Endodermal cell (in vitro differentiated cells): ENCODE measurements at places on chromosomes 12 and 14. TPM values are rescaled to one million over a fixed set of nuclear protein-coding genes. Genes with fewer than 3 reads are reported as not detected.

- no peak overlapping the region for H3K27ac ChIP-seq
- DNase-seq: no peak
Measured at GRCh38 chr12:85630851-85631250, 205.4 kb downstream of the RASSF9 start.

GRCh38 chr12:109518820-109519665 is 41.6 kb downstream of the UBE3B start:
- H3K27ac ChIP-seq: no peak overlapping the region
- H3K4me3 ChIP-seq: no peak overlapping the region
- peaks cover 48% of the 10 kb centered on the region for H3K36me3 ChIP-seq
- peak; percentile 92 for DNase-seq

DNA sequence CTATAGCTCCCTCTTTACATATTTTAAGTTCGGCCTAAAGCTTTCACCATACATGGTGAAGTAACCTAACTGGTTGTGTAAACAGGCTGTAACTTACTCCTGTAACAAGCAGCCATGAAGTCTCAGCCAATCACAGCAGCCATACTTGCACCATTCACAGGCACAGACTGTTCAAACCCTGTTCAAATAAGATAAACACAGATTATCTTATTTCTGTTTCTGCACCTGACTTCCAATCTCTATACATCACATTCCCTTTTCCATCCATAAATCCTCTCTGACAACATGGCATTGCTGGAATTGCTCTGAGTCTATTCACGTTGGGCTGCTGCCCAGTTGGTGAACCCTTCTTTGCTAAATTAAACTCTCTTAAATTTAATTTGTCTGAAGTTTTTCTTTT is 34.5 kb upstream of the ARID2 start:
- no peak overlapping the region for H3K27ac ChIP-seq
- no peak for DNase-seq
- H3K27me3 ChIP-seq: peaks cover 11% of the 10 kb centered on the region

GRCh38 chr14:30462358-30462757 is 96.6 kb upstream of the G2E3 start:
- no peak for DNase-seq
- H3K4me1 ChIP-seq: peaks cover 4% of the 10 kb centered on the region
- H3K4me3 ChIP-seq: no peak overlapping the region
- H3K27me3 ChIP-seq: no peaks in the 10 kb centered on the region
- no peak overlapping the region for H3K27ac ChIP-seq

DNA sequence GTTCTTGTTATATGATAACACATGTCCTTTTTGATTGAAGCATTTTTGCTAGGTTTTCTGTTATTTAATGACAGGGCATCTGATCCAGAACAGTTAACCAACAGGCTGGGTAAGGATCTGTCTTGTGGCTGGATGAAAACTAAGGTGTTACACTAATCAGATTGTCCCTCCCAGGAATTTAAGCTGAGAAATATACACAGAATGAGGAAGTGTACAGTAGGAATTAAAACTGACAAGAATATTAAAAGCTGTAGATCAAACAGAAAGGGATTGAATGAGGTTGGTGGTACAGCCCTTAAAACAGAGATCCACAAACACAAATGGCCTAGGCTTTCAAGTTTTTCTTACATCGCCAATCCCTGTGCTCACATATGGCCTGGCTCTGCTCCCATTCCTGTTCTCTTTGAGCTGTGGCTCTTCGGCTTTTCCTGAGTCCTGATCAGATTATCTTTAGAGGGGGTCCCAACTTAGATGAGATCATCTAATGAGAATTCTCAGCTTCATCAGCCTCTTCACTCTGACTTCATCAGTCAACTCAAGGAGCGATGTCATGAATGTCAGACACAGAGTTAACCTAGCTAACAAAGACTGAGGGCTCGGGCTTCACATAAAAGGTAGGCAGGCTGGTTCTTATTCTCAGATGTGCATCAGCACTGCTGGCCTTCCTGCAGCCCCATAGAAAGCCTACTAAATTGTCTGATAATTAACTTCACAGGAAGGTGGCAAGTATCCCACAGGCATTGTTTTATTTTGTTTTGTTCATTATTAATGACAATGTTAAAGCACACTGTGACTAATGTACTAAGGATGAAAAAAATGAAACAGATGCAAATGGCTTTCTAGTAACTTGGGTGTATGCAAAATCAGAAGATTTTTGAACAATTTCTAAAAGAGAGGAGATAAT is 11.4 kb downstream of the PYGL start:
- no peak for DNase-seq
- no peak overlapping the region for H3K4me3 ChIP-seq
- H3K4me1 ChIP-seq: no peaks in the 10 kb centered on the region
- H3K27ac ChIP-seq: no peak overlapping the region

Gene SLC2A14
- total RNA-seq: 33.5 to 263 TPM (median 35.9 TPM) in 3 replicates

Gene TAS2R13
- 1.7 and 5.1 TPM in 2 replicates for total RNA-seq

Gene CLEC7A
- total RNA-seq: not detected in 3 replicates

Gene SERPINA3
- 0.27 to 0.59 TPM (median 0.52 TPM) in 3 replicates for total RNA-seq
